ENCODE measurements at places on chromosomes 7 and 10.
A peak's percentile ranks its signal among the peaks of the same experiment; 100 is the strongest.

- no peak for DNase-seq
These were observed 119.4 kb downstream of the ST7 start for GRCh38 chr7:117072620-117073118.

GRCh38 chr7:130288829-130289228 lies 4.1 kb upstream of the CPA4 start:
- no peak for DNase-seq

DNA sequence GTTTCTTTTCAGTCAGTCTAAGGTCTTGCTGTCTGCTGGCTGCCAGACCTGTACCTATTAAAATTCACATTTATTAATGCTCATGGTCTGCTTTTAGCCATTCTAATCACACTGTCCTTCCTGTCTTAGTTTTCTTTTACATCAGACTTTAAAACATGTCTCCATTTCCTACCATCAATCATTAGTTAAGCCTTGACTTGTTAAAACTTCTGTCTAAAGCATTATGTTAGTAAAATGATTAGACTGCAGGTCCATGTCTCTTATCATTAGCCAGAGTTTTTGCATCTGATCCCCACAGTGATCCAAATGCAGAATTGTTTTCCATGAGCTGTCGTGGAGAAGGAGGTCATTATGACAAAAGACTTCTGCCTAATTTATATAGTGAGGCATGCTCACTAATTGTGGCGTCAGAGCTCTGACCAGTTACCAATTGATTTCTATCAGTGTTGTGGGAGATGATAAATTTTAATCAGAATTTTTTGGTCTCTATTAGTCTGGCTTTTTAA lies 226.5 kb downstream of the DKK1 start:
- no peak for DNase-seq

GRCh38 chr10:77504196-77504872 lies 133.3 kb downstream of the KCNMA1 start:
- DNase-seq, result no peak

GRCh38 chr7:116726149-116726548 lies 54.2 kb downstream of the MET start:
- no peak for DNase-seq

GRCh38 chr7:127678947-127679346 lies 27.0 kb downstream of the SND1 start:
- DNase-seq, result no peak

GRCh38 chr10:8144496-8144895 lies 90.0 kb downstream of the GATA3 start:
- DNase-seq, result no peak

- no peak for DNase-seq
These were observed 101.9 kb downstream of the WDR37 start for GRCh38 chr10:1158066-1158465.

DNA sequence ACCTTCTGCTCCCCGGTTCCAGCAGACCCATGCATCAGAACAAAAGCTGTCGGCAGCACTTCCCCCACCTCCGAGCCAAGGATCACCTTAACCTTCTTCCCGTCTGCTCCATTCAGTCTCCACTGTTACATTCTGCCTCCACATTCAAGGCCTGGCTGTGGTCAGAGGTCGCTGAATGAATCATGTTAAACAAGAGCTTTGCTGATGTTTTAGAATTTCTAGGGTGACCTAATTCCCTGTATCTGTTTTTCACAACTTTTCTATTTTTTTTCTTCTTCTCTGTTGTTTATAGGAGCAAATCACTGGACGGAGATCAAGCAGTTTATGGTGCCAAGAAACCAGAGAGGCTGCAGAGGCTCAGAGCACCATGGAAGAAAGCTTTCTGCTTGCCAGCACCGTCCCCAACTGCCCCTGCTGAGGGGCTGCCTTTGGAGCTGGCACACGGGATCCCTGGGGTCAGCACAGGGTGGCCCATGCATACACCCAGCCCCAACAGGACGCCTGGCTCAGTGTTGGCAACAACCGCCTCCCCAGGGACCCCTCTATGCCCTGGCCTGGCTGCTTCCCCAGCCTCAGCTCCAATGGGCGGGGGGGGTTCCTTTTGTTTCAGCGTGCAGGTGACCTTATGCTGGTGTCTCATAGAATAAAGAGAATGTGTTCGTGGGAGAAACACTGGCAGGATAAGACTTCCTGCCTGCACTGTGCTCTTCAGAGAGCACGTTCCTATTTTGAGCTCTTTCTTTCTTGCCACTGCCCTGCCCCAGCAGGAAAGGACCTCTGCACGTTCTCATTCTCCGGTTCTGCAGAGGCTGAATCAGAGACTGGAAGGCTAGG lies 182.7 kb upstream of the LYZL2 start:
- DNase-seq, result no peak

- no peak for DNase-seq
These were observed 734.9 kb downstream of the NRG3 start for GRCh38 chr10:82609845-82610244.

DNA sequence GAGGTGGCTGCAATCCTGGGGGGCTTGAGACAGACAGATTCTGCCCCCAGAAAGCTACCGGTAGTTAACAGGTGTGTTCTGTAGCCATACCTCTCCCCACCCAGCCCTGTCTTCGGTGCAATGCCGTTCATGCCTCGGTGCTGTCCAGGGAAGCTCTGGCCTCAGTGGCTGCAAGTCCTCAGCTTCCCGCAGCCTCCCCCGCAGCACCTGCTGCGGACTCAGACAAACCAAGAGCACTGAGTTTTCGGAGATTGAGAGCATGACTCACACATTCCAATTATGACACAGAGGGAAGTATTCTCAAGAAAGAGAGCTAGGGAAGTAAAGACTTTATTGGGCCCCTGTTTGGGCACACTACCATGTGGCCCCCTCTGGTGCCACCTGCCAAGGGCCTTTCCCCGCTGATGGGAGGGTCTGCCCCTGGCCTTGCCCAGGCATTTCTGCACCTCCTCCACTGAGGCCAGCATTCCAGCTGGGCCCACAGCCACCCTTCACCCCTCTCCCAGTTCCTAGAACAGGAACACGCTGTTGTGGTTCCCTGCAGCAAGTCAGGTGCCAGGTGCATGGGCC lies 30.2 kb upstream of the EZH2 start:
- DNase-seq, result peak; percentile 21

GRCh38 chr7:17646253-17646956 lies 293.9 kb downstream of the SNX13 start:
- no peak for DNase-seq

DNA sequence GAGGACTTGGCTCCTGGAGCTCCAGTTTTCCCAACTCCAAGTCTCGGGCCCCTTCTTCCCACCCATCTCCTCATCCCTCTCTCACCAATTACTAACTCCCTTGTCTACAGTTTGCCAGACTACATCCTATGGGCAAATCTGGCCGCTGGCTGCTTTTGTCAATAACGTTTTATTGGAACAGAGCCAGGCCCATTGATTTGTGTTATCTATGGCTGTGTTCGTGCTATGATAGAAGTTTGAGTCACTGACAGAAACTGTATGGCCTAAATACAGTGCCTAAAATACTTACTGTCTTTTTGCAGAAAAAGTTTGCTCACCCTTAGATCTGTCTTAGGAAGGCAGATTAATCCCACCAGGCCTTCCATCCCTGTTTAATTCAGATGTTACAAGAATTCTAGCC lies 71.3 kb downstream of the PIP4K2A start:
- no peak for DNase-seq

- DNase-seq, result no peak
These were observed 240.7 kb downstream of the ANK3 start for GRCh38 chr10:60149003-60149402.

GRCh38 chr7:45589915-45590678 lies 15.9 kb downstream of the ADCY1 start:
- no peak for DNase-seq

- DNase-seq, result no peak
These were observed 79.1 kb downstream of the USP6NL start for GRCh38 chr10:11532306-11532705.

DNA sequence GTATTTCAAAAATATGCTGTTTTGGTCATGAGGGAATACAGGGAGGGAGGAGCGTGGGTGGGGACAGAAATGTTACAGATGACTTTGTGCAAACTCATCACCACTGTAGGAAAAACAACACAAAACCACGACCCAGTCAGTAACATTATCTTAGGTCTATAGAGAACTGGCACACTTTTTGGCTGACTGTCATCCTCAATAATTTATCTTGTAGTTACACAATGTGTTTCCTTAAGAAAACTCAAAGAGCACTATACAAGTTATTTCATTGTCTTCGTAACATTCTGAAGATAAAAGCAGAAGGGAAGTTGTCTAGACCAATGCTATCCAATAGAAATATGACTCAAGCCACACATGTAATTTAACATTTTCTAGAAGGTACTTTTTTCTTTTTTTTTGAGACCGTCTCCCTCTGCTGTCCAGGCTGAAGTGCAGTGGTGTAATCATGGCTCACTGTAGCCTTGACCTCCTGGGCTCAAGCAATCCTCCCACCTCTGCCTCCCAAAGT lies 16.9 kb upstream of the CDK14 start:
- DNase-seq, result no peak

DNA sequence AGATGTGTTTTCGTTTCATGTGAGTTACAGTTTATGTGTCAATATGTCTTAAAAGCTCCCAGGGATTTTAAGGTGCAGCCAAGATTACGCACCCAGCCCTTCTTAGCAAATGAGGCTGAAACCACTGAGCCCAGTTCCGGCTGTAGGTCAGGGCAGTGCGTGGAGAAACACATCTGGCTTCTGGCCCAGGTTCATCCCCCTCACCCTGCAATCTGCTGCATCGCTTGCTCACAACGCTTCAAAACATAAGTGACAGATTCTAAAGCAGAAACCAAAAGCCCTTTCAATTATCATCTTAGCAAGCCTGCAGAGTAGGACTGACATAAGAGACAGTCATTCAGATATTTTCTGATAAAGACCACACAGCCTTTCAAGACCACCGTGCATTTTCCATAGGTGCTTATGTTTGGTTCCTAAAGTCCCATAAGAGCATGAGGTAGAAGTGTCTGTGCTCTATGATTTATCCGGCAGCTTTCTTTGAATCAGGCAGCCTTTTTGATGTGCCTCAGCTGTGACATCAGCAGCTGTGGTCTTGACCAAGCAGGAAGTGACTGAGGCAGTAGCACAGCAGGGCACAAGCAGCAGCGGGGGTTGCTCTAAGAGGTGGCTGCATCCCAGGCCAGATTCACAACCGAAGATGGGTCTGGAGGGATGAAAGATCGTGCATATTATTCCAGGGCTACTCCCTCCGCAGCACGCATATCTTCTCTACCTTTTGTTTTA lies 72.1 kb upstream of the LYZL2 start:
- DNase-seq, result peak; percentile 74

DNA sequence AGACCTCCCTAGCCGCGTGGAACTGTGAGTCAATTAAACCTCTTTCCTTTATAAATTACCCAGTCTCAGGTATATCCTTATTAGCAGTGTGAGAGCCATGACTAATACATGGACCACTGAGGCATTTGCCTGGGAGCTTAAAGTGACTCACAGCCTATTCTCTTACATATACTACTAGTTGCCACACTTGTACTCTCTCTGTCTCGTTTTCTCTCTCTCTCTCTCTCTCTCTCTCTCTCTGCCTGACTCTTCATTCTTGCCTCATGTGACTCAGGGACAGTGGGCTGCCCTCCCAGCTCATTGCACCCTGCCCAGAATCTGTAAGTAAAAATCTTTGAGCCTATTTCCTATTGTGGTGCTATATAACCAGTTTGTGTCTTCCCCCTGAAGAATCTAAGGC lies 238.5 kb upstream of the MAGI2 start:
- DNase-seq, result no peak

- no peak for DNase-seq
These were observed 183.7 kb downstream of the ELMO1 start for GRCh38 chr7:37265006-37265405.

GRCh38 chr7:37311355-37311754 lies 137.3 kb downstream of the ELMO1 start:
- no peak for DNase-seq

- DNase-seq, result no peak
These were observed 93.0 kb downstream of the PTPRN2 start for GRCh38 chr7:158494643-158495042.

DNA sequence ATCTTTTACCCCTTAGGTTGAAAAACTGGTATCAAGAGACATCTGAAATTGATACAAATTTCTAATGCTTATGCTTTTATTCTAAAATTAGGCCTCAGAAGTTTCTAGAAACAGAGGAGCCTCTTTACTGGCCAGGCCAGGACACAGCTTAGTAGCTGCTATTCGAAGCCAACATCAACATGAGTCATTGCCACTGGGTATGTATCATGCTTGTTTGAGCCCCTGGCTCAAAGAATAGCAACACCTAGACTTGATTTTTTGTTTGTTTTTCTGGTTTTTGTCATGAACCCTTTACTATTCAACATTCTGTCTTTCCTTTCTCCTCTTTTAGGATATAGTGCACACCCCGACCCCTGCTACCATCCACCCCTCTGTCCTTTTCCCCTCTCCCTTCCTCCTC lies 90.9 kb upstream of the STK17A start:
- no peak for DNase-seq

All from CD8-positive, alpha-beta T cell (primary cell).